ENCODE measurements at places on chromosomes 12 and 14.

GRCh38 chr14:51160871-51161270 lies 66.0 kb upstream of the TRIM9 start:
- DNase-seq: no peak

GRCh38 chr12:30822385-30823155 lies 67.8 kb upstream of the CAPRIN2 start:
- DNase-seq: peak; percentile 43

DNA sequence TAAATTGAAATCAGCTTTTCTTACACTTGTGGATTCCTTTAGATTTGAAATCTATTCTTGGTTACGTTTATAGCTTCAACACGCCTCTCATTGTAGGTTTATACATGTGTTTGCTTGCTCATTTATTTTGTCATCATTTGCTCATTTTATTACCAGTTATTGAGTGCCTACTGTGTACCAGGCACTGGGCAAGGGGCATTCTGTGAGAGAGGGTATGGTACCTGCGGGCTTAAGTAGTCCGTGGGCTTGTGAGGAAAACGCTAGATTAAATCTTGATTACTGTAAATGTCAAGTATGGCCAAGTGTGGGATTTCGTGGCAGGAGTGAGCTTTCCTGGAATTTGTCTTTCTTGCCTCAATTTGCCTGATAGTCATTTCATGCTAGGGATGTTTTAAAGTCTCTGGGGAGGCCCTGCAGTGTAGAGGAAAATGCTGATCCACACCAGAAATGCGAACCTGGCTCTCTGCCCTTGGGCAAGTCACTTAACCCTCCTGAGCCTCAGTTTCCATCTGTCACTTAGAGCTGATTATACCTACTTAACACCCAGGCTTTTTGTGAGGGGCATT lies 92.7 kb downstream of the CACNA1C start:
- DNase-seq: no peak

DNA sequence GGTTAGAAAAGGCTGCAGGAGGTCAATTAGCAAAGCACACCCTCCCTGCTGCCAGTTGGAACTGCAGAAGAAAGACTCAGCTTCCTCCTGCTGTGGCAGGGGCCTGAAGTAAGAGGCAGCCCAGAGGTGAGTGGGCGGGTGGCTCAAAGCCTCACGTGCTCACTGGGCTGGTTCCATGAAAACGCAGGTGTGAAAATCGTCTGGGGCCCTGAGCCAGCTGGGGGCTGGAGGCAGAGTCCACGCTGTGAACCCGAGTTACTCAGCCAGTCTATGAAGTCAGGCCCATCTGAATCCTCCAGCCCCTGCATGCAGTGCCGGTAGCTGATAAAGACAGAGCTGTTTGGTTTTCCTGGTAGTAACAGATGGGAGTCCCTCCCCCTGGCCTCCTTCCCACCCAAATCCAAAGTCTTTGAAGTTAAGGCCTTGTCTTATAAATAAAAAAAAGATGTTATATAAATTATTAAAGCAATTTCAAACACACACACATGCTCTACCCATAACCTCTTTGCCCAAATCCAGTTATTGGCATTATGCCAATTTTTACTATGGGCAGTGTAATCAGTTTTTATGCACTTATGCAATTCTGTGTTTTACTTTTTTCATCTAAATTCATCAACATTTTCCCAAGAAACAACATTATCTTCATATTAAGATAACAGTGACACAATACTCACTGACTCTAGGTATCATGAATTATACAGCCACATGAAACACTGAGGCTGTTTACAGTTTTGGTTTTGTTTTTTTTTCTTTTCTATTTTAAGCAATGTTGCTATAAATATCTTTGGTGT lies 57.9 kb upstream of the PNMA1 start:
- DNase-seq: peak; percentile 78

- DNase-seq: no peak
Observed at GRCh38 chr12:112331886-112332285, 50.3 kb downstream of the HECTD4 start.

- DNase-seq: no peak
Observed at GRCh38 chr12:30047516-30048254, 263.9 kb upstream of the TMTC1 start.

GRCh38 chr14:68079941-68080697 lies 260.5 kb downstream of the RAD51B start:
- DNase-seq: no peak

- no peak for DNase-seq
Observed at GRCh38 chr12:78797196-78797931, 67.2 kb upstream of the SYT1 start.

DNA sequence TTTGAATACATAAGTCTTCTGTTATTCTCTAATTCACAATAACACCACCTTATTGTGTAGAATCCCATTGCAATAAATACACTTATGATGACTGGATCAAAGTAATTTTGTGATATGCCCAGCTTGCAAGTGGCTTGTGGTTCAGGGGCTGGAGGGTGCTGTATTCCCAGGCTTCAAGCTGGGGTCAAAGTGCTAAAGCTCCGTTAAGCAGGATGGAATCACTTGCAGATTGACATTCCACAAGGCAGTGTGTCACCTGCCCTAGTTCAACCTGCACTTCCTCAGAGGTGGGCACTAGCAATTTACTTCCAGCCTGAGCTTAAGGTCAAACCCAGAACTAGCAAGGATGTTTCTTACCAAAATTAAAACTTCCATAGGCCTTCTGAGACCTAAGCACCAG lies 166.6 kb downstream of the SSPN start:
- no peak for DNase-seq

GRCh38 chr14:80208461-80208860 lies 2.8 kb downstream of the DIO2 start:
- DNase-seq: no peak

DNA sequence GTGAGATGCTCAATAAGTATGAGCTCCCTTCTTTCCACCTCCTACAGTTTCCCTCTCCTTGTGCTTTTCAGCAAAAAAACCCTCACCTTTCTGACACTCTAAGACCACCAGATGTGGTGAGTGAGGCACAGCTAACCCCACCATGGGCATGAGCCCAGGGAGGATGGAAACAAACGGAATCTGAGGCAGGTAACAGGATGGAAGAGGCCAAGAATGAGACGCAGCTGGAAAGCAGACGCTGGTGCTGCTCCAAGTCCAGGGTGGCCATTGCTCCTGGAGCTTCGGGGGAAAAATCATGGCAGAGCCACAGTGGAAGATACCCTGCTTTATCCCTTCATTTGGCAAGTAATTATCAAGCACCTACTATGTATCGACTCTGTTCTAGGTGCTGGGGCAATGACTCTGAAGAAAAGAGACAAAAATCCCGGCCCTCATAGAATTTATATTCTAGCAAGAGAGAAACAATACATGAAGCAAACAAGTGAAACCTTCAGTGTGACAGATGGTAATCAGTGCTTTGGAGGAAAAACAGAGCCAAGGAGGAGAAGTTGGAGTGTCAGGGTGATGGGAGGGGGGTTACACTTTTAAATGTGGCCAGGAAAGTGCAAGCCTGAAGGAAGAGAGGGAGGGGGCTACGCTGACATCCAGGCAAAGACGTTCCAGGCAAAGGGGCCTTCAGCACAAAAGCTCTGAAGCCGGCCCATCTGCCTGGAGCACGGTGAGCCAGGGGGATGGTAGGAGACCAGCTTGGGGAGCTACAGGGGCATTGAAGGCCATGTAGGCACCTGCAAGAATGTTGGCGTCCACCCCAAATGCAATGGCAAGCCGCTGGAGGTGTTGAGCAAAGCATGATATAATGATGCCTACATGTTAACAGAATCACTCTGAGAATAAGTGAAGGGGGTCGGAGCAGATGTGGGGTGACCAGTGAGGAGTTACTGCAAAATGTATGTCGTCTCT lies 154.2 kb downstream of the DPF3 start:
- DNase-seq: no peak

DNA sequence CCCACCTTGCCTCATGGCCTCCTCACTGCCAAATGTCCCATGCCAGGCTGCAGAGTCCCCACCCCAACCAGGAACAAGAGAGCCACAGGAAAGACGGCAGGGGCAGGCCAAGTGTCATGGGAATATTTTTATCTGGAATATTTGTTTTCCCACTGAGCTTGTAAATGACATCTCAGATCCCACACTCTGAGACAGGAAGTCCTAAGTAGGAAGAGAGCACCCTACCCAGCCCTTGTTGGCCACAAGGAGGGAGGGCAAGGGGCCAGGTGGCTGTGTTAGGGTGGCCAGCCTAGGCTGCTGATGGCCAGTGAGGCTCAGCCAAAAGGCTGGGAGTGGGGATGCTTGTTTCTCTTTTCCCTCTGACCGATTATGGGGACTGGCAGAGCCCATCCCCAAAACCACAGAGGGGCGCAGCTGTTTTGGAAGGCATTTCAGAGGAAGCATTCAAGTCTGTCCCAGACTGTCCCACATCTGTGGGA lies 7.7 kb upstream of the MEG3 start:
- DNase-seq: no peak

GRCh38 chr12:89481213-89481914 lies 43.2 kb downstream of the GALNT4 start:
- DNase-seq: no peak

- no peak for DNase-seq
Observed at GRCh38 chr12:104049278-104049902, 597 bp downstream of the GLT8D2 start.

DNA sequence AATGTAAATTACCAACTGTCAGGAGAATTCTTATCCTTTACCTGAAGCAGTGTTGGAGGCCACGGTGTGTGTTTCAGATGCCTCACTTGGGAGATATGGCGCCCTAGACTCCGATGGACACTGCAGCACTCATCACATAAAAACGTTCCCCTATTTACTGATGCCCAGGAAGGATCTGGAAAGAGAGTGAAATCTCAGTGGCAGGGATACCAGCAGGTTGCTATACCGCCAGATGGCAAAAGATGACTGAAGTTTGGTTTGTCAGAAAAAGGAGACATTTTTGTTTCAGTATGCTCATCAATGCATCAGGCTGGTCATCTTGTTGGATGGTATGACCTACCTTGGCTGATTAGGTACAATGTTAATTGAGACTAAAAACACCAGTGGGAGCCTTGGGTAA lies 4.6 kb downstream of the GIT2 start:
- no peak for DNase-seq

GRCh38 chr12:22431693-22432251 lies 97.3 kb upstream of the ST8SIA1 start:
- no peak for DNase-seq

DNA sequence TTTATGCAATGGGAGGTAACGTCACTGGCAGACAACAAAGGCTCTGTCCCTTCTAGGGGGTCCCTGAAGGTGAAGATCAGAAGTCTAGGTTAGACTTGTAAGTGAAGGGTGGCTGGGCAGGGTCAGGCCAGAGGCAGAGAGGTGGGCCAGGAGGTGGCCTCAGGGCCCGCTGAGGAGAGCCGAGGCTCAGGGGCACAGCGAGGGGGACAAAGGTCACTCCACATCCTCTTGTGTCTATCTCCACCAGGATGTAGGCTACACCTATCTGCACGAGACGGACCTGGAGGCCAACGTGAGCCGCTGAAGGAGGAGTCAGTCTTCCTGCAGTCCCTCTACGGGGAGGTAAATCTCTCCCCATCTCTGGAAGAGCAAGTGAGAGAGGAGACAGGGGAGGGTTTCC lies 20.3 kb downstream of the KRT85 start:
- no peak for DNase-seq

DNA sequence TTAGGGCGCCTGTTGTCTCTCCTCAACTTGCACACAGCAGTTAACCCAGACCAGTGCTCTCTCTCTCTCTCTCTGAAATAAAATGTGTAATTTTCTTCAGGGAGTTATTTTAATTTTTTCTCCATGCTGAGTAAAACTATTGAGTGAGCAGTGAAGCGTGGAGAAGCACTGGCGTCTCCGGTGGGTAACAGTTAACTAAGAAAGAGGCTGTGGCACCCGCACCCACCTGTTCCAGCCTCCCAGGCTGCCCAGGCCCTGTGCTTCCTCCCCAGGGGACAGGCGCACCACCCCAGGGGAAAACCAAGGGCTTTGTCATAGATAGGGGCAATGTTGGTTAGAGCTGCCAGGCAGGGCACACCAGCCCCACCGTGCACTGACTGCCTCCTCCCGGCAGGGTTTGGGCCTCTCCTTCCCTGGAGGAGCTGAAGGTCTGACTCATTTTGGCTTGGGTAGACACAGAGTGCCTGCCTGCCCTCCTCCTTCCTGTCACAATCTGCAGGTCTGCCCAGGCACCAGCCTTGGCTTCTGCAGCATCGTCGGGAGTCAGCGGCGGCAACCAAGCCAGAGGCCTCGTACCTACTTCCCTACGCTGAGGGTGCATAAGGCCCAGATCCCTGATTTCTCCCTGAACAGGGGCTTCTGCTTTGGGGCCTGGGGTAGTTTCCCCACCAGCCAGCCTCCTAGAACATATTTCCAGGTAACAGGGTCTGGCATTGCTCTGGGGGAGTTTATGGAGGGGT lies 3.9 kb downstream of the HOXC5 start:
- no peak for DNase-seq

GRCh38 chr14:94775871-94776210 lies 5.9 kb upstream of the GSC start:
- no peak for DNase-seq

GRCh38 chr14:61560323-61560722 lies 135.0 kb upstream of the HIF1A start:
- no peak for DNase-seq

DNA sequence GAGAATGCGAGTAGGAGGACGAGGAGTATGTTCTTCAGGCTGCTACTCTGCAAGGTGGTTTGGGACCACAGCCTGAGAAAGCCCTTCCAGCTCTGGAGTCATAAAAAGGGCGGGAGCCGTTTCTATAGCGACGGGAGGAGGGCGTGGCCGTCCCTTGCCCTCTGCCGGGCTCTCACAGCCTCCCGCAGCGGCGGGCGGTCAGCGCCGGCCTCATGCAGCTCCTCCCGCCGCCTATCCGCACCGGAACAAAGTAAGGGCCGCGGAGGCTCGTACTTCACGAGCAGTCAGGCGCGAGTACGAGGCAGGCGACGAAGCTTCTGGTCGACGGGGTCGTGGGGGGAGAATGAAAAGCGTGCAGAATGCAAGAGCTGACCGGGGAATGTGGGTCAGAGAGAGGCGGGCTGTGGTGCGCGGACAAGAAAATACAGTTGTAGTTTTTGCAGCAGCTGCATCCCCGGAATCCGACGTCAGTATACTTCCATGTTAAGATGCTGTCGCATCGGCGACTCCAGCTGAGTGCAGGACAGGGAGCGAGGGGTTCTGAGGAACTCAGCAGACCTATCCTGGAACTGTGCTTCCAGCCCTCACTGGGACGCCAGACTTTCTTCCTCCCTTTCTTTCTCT lies at the start of gene DYRK4:
Gene DYRK4, plus strand, starts transcription at position 175 of the 624 bp plus-strand sequence. Its CDS starts 38 bp downstream, at position 213.
- DNase-seq: peak; percentile 30

DNA sequence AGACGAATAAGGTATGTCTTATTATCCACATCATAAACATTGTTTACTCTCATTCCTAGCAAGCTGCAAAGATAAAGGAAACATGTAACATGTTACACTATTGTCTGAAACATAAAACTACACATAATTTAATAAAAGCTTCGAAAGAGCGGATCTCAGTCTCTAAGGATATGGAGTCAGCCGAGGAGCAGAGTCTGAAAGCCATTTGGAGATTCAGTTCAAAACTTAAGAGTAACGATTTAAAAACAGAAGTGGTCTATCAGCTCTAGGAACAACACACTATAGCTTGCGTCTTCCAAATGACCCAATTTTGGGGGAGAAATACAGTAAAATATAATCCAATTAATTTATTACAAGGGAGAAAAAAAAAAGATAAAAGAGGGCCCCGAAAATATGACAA lies 775 bp downstream of the NEMF start:
- no peak for DNase-seq

- DNase-seq: no peak
Observed at GRCh38 chr14:53333809-53334208, 180.7 kb upstream of the DDHD1 start.

GRCh38 chr12:87841935-87842334 lies 187.3 kb downstream of the C12orf50 start:
- DNase-seq: no peak
